ENCODE measurements at places on chromosomes 6 and 20.
A peak's percentile ranks its signal among the peaks of the same experiment; 100 is the strongest.

DNA sequence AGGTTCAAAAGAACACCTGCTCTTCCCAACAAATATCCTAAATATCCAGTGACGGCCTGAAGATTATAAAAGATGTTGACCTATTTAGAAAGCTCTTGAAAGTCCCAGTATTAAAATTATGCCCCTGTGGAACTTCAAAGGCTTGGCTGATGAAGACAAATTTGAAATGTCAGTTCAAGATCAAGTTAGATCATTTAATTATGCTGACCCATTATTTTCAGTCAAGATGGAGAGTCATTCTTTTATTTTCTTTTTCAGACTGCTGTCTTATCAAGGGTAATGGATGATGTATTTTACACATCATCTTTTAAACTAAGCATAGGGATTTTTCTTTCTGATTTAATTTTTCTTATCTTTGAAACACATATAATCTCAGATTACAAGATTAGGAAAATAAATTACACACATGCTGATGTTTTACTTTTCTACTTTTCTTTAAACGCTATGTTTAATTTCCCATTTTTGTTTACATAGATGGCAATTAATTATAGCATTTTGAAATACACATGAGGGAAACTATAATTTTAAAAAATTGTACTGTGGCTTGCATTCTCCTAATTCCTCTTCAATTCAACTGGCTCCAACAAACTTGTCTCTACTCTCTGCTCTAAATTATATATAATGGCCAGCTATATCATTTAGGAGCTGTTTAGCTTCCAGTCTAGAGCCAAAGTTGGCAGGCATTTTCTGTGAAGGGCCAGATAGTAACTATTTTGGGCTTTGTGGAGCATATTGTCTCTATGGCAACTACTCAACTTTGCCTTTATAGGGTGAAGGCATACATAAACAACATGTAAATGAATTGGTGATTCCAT lies 123.7 kb downstream of the RCAN2 start:
- DNase-seq: no peak

DNA sequence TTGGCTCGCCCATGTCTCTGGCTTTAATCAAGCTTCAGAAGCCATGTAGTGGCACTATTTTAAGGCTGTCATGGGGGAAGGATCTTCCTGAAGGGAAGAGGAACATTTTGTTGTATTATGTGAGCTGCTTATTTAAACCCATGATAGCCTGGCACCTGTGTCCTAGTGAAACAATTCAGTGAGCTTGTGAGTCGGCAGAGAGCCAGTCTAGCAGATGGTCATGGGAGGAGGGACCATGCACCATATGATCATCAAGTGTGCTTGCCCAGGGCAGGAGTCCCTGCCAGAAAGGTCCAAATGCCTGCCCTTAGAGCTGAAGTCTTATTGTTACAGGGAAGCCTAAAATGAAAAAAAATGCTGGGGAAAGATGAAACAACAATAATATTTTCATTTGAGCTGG lies 132.9 kb downstream of the PRDM13 start:
- peak; percentile 86 for DNase-seq

DNA sequence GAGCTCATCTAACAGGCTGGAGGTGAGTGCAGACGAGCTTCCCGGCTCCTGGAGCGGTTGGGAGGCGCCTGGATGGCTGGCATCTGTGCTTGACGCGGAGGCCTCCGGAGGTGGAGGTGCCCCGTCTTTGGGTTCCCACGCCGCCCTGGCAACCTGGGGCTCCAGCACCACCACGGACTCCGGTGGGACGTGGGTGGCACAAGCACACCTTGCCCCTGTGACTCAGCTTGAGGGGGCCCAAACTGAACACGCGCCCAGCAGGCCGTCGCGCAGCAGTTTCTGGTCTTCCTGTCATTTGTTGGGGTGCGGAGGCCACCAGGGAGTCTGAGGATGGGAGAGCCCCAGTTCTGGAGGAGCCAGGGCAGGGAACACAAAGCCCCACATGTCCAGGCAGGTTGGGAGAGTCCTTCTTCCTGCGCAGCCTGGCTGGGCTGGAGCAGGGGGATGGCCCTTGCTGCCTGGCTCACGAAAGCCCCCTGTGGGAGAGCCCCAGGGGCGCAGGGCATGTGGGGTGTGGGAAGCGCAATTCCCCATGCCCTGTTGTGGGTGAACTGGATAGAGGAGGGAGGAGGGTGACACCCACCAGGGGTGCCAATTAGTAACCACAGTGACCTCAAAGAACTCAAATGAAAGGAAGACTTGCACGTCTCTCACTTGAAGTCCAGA lies 1378.6 kb upstream of the DEFB115 start:
- DNase-seq: no peak

DNA sequence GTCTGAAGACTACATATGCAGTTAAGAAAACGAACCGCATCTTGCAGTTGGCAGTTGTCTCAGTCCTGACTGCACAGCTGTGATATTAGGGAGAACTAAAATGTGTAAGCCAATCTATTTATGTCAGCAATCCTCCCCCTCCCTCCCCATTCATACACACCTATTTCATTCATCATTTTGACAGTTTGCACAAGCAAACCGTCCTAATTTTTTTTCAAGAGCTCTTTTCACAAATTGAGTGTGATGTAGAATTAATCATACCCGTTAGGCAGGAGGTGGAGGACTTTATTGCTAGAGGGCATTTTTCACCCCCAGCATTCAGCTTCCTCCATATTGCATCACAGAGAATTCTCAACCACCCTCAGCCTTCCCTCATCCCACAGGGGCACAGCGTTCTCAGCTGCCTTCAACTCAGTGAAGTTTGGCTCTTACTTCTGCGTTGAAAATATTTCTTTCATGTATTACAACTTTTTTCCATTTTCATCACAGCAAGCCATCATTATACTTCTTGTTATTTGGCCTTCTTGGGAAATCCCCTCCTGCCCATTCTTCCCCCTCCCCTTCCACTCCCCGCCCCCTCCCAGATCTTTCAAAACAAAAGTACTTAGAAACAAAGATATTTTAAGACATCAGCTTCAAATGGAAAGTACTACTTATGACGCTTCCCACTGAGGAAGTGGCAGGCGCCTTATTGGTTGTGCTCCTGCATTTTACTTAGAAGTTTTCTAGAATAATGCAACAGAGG lies 37.5 kb downstream of the NOX3 start:
- DNase-seq: no peak

GRCh38 chr6:109687271-109687761 lies 3.7 kb downstream of the AK9 start:
- DNase-seq: no peak

DNA sequence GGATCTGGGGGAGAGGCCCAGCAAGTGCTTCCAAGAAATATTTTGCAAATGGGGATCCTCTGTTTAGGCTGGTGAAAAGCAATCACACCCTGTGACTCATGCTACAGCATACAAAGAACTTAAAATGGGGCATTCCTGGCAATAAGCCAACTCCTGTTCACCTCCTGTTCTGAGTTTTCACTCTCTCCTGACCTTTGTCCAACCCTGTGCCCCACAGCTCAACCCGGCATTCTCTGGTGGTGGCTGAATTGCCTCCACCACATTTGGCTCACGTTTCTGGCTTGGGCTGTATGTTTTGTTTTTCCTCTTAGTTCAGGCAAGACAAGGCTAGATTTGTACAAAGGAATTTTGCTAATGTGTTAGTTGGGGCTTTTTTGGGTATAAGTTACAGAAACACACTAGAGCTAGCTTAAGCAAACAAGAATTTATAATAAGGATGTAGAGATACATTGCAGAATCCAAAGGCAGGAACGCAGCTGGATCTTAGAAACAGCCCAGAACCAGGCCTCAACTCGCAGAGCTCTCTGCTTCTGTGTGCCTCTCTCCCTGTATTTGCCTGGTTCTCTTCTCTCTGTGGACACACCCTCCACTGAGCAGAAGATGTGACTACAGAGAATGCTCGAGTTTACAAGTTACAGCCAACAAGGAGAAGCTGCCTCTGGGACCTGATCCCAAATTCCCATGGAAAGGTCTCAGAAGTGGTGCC lies 9.4 kb downstream of the ABCC10 start:
- no peak for DNase-seq

GRCh38 chr6:142854589-142855488 lies 90.1 kb downstream of the HIVEP2 start:
- DNase-seq: no peak

GRCh38 chr6:156107624-156108101 lies 652.0 kb upstream of the NOX3 start:
- peak; percentile 71 for DNase-seq

GRCh38 chr6:36577301-36577700 lies 16.9 kb upstream of the SRSF3 start:
- DNase-seq: no peak

DNA sequence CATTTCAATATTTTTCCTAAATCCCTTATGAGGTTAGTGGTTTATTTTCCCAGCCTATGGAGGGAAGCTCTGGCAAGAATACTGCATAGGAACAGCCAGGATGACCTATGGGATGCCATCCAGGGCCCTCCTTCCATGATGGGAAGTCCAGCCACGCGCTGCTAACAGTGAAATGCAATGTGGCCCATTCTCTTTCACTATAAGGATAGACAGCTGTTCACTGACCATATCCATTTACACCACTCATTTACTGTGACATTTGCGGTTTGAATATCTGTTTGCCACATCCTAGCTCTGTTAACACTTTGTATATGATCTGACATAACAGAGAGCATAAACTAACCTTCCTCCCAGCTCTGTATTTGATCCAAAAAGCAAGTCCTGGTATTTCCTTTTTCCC lies 471.7 kb downstream of the CBLN4 start:
- DNase-seq: no peak

GRCh38 chr6:42229506-42230119 lies 12.0 kb upstream of the MRPS10 start:
- DNase-seq: no peak

DNA sequence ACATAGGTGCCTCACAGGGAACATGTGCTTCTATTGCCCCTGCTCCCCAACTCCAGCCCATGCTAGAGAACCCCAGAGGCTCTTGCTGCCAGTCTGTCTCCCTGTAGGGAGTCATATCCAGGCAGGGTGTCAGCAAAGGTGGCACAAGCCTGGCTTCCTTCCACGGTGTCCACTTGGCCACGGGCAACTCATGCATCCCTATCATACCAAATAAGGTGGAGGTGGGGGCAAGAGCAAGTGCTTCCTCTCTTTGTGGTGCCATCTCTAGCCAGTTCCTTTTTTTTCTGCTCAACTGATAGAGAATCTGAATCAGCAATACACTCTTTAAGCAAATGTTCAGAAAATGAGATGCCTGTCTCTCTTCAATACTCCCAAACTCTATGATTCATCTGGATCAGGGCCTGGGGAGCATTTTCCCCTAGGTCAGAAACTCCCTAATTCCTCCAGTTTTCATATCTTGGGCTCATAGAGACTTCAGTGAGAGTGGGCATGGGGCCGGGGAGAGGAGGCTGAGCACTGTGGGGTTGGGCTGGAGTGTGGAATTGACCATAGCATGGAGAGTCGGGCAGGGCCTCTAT lies 105.1 kb upstream of the GPR6 start:
- no peak for DNase-seq

GRCh38 chr6:42885702-42886101 lies 6.3 kb downstream of the RPL7L1 start:
- no peak for DNase-seq

- DNase-seq: no peak
Observed at GRCh38 chr6:18352842-18353241, 34.3 kb upstream of the RNF144B start.

DNA sequence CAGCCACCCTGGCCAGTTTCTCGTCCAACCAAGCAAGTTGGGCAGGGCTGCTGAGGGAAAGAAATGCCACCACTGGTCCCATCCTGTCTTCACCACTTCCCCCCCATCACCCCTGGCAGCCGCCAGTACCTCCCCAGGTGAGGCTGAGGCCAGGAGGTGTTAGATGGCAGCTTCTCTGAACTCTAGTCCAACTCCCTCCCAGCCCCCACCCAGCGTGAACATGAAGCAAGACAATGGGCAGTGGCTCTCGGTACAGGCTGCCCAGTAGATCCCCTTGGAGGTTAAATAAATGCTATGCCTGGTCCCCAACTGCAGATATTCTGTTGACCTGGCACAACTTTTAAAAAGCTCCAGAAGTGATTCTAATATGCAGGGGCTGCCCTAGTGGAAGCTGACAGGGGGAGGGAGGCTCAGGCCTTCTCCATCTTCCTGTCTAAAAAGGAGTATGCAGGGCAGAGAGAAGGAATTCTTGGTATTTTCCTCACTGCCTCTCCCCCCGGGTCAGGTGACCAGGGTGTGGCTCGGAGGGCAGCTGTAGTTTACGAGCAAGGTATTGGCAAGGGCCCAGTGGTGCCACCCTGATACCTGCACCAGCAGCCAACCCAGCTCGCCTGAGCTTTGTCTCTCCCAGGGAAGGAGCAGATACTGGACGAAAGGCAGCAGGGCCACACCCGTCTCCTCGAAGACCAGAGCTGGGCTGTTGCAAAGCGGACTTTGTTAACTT lies 25.7 kb downstream of the KCNK5 start:
- DNase-seq: no peak

DNA sequence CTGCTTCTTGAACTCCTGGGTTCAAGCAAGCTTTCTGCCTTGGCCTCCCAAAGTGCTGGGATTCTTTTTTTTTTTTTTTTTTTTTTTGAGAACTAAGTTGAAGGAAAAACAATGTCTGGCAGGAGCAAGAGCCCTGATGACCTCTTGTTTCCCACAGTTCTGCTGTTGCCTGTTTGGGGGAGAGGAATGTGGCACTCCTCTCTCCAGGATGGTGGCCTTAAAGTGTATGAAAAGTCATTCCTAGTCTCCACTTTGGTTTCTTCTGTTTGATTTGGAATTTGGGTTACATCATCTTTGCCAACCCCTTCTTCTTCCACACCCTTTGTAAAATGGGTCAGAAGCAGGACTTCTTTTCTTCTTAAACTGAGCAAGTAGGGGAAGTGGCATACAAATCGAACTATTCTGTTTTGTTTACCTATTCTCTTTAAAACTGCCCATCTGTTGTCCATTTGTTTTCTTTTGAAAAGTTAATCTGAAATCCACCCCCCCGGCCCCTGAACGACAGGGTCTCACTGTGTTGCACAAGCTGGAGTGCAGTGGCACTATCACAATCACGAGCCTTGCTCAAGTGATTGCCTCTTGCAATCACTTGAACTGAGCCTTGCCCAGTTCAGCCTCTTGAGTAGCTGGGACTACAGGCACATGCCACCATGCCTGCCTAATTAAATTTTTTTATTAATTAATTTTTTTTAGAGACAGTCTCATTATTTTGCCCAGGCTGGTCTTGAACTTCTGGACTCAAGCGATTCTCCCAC lies 11.3 kb downstream of the CARMIL1 start:
- DNase-seq: no peak

GRCh38 chr6:31068669-31069340 lies 43.6 kb downstream of the C6orf15 start:
- peak; percentile 41 for DNase-seq

DNA sequence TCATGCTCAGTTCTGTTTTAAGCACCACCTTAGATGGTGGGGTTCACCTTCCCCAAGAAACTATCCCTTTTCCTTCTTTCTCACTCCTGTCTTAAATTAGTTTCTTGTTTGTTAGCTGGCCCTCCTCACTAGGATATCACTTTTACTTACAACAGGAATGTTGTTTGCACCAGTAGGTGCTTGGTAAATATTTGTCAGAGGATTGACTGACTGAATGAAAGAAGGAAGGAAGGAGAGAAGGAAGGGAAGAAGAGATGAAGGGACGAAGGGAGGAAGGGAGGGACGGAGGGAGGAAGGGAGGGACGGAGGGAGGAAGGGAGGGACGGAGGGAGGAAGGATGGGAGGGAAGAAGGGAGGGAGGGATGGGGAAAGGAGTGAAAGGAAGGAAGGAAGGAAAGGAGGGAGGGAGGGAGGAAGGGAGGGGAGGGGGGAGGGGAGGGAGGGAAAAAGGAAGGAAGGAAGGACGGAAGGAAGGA lies 505 bp upstream of the KCNK15 start:
- no peak for DNase-seq

Measured in NCI-H1694 treated with DMSO at 0.1 percent for 48 hours (cell line).